NCI-H187 (cell line): ENCODE measurements at places on chromosomes 6 and 20.
A peak's percentile ranks its signal among the peaks of the same experiment; 100 is the strongest.

DNA sequence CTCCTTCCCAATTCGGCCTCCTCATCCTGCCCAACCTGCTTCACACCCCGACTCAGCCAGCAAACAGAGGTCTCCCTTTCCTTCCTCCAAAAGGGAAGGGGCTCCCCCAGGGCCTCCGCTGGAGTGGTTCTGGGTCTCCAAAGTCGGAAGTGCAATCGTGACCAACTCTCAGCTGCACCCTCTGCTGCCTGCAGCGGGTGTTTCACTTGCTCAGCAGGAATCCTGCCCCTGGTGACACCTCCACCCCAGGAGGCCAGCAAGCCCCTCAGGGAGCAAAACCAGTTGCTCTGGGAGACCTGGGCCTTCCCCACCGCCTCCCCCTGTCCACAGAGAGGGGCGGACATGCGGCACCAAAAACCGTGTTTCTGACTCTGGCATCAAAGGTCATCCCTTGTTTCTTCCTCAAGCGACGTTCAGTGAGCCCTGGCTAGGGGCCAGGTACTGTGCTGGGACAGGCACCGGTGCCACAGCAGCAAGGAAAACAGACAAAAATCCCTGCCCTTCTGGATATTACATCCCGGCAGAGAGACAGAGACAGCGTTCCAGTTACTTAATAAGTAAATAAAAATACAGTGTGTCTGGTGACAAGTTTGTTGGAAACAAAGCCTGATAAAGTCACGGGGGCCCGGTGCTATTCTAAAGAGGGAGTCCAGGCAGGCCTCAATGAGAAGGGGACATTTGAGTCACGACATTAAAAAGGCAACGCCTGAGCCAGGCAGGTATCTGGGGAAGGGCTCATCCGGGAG is 219.0 kb downstream of the BMP7 start:
- DNase-seq = no peak

DNA sequence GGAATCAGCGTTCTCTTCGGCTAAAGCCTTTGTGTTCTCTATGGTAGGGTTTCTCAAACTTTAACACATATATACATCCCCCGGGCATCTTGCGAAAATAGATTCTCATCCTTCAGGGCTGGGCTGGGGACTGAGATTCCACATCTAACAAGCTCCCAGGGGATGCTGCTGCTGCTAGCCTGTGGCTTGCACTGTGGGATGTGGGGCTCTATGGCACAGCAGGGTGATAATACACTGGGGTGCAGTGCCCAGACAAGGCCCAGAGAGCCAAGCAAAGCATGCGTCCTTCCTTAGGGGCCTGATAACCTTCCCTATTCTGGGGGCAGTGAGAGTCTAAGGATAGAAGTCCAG is 102.0 kb downstream of the LAMP5 start:
- DNase-seq = no peak

GRCh38 chr6:31666337-31666965 is 571 bp downstream of the CSNK2B start:
- no peak for DNase-seq

DNA sequence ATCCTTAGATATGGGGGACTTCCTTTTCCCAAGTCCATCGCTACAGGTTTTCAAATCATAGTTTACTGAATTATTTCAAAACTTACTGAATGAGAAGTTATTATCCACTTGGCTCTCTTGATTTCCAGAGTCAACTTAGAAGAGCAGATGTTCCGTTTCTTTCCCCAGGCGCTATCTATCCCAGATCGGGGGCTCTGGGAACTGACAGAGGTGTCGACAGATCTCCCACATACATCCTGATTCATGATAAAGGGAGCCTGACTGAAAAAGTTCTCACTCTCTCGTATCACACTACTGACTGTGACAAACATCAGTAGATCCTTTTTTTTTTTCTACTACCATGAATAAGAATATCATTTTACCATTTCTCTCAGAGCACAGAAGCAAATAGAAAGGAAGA is 654.8 kb downstream of the RNF144B start:
- DNase-seq = no peak

GRCh38 chr6:12436683-12437082 is 146.5 kb downstream of the EDN1 start:
- DNase-seq = no peak

DNA sequence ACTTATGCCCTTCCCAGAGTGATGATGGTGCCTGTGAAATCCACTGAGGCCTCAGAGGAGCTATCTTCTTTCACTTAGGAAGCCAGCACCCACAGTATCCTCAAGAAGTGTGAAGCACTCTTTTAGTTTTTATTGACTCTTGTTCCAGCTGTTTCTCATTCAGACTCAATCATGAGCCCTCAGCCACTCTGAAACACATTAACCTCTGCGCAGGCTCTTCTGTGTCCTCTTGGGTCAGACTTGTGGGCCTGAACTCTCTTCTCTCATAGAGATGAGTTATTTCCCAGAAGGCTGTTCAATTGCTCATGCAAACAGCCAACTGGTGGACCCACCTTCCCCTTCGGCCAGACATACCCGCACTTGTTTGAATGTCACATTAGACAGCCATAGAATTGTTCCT is 27.8 kb upstream of the PREP start:
- DNase-seq = peak; percentile 6

- DNase-seq = no peak
Observed at GRCh38 chr6:93886416-93886815, 467.1 kb upstream of the EPHA7 start.

DNA sequence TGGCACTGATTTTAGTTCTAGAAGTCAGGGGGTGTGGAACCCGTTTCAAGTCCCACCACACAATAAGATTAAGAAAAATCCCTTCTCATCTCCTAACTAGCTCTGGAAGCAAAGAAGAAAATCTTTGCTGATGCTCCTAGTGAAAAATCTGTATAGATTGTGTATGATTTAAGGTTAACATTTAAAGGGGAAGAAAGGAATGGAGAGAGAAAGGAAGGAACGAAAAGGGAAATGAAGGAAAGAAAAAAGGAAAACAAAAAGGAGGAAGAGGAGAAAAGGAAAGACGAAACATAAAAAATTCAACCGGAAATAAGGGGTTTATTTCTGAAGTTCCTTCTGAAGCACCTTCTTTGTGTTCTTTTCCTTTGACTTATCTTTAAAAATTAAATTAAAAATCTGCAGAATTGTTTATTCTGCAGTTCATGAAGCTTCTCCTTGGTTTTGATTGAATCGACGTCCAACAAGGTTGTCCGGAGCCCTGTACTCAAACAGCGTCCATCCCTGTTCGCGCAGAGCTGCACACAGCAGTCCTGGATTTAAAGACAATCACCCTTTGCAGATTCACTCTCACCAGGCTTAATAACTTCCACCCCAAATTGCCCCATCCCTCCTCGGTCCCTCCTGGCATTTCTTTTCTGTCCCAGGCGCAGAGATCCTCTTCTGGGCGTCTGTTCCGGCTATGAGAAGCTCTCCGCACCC is 1.6 kb upstream of the TFAP2B start:
- no peak for DNase-seq
